ENCODE measurements at places on chromosomes 1 and 21. TPM values are rescaled to one million over a fixed set of nuclear protein-coding genes. Genes with fewer than 3 reads are reported as not detected.

GRCh38 chr1:1959840-1960479 lies 40.9 kb upstream of the TMEM52 start:
- peak; percentile 30 for DNase-seq

The INSRR gene
- not detected for total RNA-seq

The ADCY10 gene
- total RNA-seq: 0.09 TPM

- no peak for DNase-seq
These were observed 66.7 kb downstream of the PATJ start for GRCh38 chr1:61808968-61809367.

GRCh38 chr1:201947697-201948008 lies 1.3 kb upstream of the LMOD1 start:
- DNase-seq: no peak

- DNase-seq: no peak
These were observed 109.9 kb upstream of the CXADR start for GRCh38 chr21:17402937-17403336.

The FAM229A gene
- total RNA-seq: 5.2 TPM

DNA sequence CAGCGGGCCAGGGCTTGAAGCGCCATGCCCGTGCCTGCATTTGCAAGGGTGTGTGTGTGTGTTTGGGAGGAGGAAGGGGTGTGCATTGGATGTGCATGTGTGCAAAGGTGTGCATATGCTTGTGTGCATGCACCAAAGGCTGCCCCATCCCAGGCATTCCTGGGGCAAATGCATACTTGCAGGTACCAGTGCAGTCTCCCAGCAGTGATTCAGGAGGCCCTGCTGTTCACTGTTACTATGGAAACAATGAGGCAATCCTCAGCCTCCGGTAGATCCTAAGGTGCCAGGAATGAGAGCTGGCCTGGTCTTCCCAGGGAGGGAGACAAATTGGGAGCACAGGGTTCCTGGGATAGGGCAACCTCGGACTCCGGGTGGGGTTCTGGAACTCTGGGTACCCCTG lies 7.5 kb upstream of the FNDC5 start:
- no peak for DNase-seq

- DNase-seq: no peak
These were observed 77.8 kb downstream of the TM2D1 start for GRCh38 chr1:61647142-61647541.

The C4BPB gene
- 0.51 TPM for total RNA-seq

The RIMS3 gene
- 1.7 TPM for total RNA-seq

The SMPDL3B gene
- total RNA-seq: 0.27 TPM

- no peak for DNase-seq
These were observed 5.7 kb upstream of the GALE start for GRCh38 chr1:23806280-23806679.

GRCh38 chr1:5927506-5928370 lies 64.5 kb downstream of the NPHP4 start:
- DNase-seq: no peak

DNA sequence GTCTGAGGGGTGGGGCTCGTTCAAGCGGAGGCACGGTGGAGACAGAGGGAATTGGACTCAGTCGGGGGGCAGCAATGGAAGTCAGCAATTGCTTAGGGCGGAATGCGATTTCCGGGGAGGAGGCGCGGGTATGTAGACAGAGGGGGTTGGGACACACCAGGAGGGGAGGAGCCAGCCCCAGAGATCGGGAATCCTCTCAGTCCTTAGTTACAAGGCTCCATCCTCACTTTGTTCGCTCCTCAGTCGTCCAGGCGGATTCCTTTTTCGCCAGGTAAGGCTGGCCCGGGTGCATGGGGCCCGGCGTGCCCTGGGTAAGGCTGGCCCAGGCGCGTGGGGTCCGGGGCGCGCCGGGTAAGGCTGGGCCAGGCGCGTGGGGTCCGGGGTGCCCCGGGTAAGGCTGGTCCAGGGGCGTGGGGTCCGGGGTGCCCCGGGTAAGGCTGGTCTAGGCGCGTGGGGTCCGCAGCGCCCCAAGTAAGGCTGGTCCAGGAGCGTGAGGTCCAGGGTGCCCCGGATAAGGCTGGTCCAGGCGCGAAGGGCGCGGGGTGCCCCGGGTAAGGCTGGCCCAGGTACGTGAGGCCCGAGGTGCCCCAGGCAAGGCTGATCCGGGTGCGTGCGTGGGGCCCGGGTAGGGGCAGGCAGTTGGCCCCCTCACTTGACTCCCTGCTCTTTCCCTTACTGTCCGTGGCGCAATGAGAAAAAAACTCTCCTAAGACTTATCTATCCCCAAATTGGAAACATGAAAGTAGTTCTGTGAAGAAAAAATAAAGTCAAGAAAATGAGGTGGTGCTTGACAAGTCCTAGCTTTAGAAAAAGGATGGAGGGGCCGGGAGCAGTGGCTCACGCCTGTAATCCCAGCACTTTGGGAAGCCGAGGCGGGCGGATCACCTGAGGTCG lies at the start of gene L1TD1:
L1TD1 (plus strand) TSS at position 199 of the 894 bp plus-strand sequence. CDS start 11,780 bp downstream, outside the sequence.
- DNase-seq: no peak

DNA sequence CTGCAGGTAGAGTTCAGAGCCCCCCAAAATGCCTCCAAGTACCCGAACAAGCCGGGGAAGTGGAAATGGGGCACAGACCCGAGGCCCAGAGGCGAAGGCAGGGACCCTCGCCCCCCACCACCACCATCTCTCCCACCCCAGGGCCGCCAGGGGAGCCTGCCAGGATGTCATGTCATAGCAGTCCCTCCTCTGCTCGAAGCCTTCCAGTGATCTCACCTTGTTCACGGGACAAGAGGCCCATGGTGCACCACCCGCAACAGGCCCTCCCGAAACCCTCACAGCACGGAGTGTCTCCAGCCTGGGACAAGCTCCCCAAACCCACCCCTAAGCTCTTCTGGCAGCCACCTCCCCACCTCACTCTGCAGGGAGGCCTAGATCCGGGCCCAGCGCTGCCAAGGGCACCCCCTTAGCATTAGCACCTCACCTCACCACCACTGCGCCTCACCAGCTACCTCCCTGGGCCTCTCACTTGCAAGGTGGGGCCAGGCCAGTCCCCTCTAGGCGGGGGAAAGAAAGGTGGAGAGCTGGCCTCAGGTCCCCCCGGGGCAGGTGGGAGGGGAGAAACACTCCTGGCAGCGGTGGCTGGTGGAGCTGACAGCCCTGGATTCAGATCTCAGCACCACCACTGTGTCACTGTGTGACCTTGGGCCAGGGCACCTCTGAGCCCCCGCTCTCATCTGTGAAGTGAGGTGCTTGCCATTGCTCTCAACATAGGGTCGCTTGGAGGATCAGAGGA lies 13.3 kb downstream of the CHD5 start:
- no peak for DNase-seq

DNA sequence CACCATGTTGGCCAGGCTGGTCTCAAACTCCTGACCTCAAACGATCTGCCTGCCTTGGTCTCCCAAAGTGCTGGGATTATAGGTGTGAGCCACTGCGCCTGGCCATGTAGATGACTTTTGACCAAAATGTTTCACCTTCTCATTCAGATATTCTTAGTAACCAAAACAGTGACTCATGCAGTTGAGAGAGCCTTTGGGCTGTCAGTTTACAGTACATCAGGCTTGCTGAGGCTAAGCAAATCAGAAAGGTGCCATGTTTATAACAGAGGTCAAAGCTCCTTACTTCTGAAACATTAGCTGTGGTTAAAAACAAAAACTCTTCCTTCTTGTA lies 21.0 kb downstream of the CNIH4 start:
- DNase-seq: no peak

GRCh38 chr1:224069138-224069537 lies 44.8 kb upstream of the FBXO28 start:
- DNase-seq: no peak

The DEPDC1 gene
- total RNA-seq: 11.7 TPM

GRCh38 chr1:9085306-9085940 lies 16.0 kb upstream of the SLC2A5 start:
- no peak for DNase-seq

The SYPL2 gene
- total RNA-seq: 0.07 TPM

The RPE65 gene
- total RNA-seq: not detected

The SLC30A10 gene
- total RNA-seq: not detected

GRCh38 chr1:17370618-17371017 lies 1.4 kb upstream of the PADI6 start:
- DNase-seq: no peak

The TNFRSF14 gene
- 164 TPM for total RNA-seq

The OXCT2 gene
- total RNA-seq: 2.2 TPM

- no peak for DNase-seq
These were observed 25.2 kb downstream of the PROK1 start for GRCh38 chr1:110476028-110476765.

The NBPF10 gene
- total RNA-seq: 0.89 TPM

GRCh38 chr1:16484931-16485330 lies 29.2 kb downstream of the RNU1-1 start:
- no peak for DNase-seq

The IQCC gene
- total RNA-seq: 5.7 TPM

DNA sequence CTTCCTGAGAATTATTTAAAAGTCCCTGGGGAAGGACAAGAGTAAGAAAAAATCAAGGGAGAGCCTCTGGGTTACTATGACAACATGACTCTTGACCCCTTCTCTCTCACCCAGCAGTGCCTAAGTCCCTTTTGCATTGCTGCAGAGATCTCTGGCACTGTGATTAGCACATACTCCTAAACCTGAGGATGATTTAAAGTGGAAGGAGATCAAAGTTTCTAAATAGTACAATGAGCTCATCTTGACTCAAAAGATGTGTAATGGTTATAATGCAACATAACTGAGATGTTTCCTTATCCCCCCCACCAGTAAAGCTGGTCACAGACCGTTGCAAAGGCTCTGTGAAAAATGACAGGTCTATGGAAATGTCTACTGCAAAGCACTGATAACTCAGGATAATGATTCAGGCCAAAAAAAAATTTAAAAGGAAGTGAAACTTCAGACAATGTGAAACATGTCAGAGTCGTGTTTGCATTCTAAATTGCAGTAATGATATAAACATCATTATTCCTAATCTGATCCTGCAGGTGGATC lies 519.2 kb downstream of the KIF26B start:
- no peak for DNase-seq
